GM23248 (cell line): ENCODE measurements at places on chromosomes 13 and 19. TPM values are rescaled to one million over a fixed set of nuclear protein-coding genes. Genes with fewer than 3 reads are reported as not detected.
A peak's percentile ranks its signal among the peaks of the same experiment; 100 is the strongest.

- H3K27me3 ChIP-seq, result no peaks in the 10 kb centered on the region
- no peak overlapping the region for H3K4me3 ChIP-seq
- peaks cover 17% of the 10 kb centered on the region for H3K4me1 ChIP-seq
- H3K36me3 ChIP-seq, result no peaks in the 10 kb centered on the region
- no peak for DNase-seq
Measured at GRCh38 chr13:40123962-40124632, 468.6 kb downstream of the COG6 start.

DNA sequence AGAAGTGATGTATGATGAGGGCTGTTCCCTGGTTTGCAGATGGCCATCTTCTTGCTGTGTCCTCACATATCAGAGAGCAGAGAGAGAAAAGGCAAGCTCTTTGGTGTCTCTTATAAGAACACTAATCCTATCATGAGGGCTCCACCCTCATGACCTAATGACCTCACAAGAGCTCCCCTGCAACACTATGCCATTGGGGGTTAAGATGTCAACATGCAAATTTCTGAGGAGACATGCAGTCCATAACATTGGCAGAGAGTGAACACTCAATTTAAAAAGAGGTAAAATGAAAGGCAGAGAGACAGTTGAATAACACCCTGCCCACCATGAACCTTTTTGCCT lies 10.9 kb downstream of the FAM187B start:
- H3K4me1 ChIP-seq, result no peaks in the 10 kb centered on the region
- no peak overlapping the region for H3K4me3 ChIP-seq
- H3K27me3 ChIP-seq, result no peaks in the 10 kb centered on the region
- H3K27ac ChIP-seq, result no peak overlapping the region

GRCh38 chr13:66349966-66350365 lies 880.2 kb downstream of the PCDH9 start:
- H3K4me3 ChIP-seq, result no peak overlapping the region
- no peak for DNase-seq
- no peaks in the 10 kb centered on the region for H3K4me1 ChIP-seq
- H3K36me3 ChIP-seq, result no peaks in the 10 kb centered on the region
- no peaks in the 10 kb centered on the region for H3K27me3 ChIP-seq
- no peak overlapping the region for H3K27ac ChIP-seq

- no peak overlapping the region for H3K27ac ChIP-seq
- H3K36me3 ChIP-seq, result no peaks in the 10 kb centered on the region
- no peak for DNase-seq
Measured at GRCh38 chr19:39106194-39106593, 19.4 kb upstream of the PAK4 start.

DNA sequence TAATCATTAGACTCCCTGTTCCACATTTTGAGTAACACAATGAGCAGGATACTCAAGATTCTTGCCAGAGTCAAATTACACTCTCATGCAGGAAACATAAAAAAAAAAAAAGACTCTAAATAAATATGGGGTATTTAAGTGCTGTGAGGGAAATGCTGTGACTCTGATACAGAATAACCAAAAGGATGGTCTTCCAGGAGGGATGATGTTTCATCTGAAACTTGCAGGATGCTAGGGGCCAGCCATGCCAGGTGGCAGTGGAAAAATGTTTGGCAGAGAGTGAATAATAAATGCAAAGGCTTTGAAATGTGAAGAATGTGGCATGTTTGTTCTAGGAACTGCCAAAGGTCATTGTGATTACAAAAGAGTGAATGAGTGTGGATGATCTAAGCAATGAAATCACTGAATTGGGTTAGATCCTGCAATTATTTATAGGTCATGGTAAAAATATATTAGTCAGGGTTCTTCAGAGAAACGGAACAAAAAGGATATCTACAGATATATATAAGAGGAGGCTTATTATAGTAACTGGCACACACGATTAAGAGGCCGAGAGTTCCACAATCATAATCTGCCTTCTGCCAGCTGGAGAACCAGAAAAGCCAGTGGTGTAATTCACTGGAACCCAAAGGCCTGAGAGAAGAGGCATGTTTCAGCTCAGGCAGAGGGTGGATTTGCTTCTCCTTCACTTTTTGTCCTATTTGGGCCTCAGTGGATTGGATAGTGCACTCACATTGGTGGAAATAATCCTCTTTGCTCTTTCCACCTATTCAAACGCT lies 1832.8 kb upstream of the MIR17HG start:
- no peaks in the 10 kb centered on the region for H3K36me3 ChIP-seq
- no peak overlapping the region for H3K4me3 ChIP-seq
- H3K4me1 ChIP-seq, result no peaks in the 10 kb centered on the region
- DNase-seq, result peak; percentile 19

GRCh38 chr13:28492569-28493367 lies 2.2 kb downstream of the FLT1 start:
- H3K27me3 ChIP-seq, result no peaks in the 10 kb centered on the region
- no peaks in the 10 kb centered on the region for H3K4me1 ChIP-seq
- H3K27ac ChIP-seq, result no peak overlapping the region
- H3K4me3 ChIP-seq, result peak overlapping the region; percentile 74; the same call in 1 of the 2 replicates
- H3K36me3 ChIP-seq, result no peaks in the 10 kb centered on the region
- DNase-seq, result no peak

GRCh38 chr13:61383111-61383510 lies 32.5 kb downstream of the PCDH20 start:
- no peak for DNase-seq
- H3K36me3 ChIP-seq, result no peaks in the 10 kb centered on the region
- no peak overlapping the region for H3K4me3 ChIP-seq
- H3K4me1 ChIP-seq, result no peaks in the 10 kb centered on the region
- H3K27me3 ChIP-seq, result no peaks in the 10 kb centered on the region

- DNase-seq, result peak; percentile 5
- no peaks in the 10 kb centered on the region for H3K27me3 ChIP-seq
- H3K4me3 ChIP-seq, result no peak overlapping the region
- peaks cover 16% of the 10 kb centered on the region for H3K4me1 ChIP-seq
- H3K36me3 ChIP-seq, result no peaks in the 10 kb centered on the region; the same call in 1 of the 2 replicates
- H3K27ac ChIP-seq, result no peak overlapping the region
Measured at GRCh38 chr13:28392428-28392827, 102.5 kb downstream of the FLT1 start.

- 0 out of 2 replicates have a peak, but pooled peaks cover 7% of the 10 kb centered on the region for H3K27me3 ChIP-seq
- no peaks in the 10 kb centered on the region for H3K36me3 ChIP-seq
- H3K4me3 ChIP-seq, result no peak overlapping the region
- DNase-seq, result no peak
Measured at GRCh38 chr13:106424805-106425204, 110.7 kb downstream of the EFNB2 start.

- H3K27ac ChIP-seq, result no peak overlapping the region
- no peak overlapping the region for H3K4me3 ChIP-seq
- H3K4me1 ChIP-seq, result peaks cover 38% of the 10 kb centered on the region
- peak; percentile 42 for DNase-seq
- no peaks in the 10 kb centered on the region for H3K27me3 ChIP-seq
- no peaks in the 10 kb centered on the region for H3K36me3 ChIP-seq
Measured at GRCh38 chr13:30111810-30112209, 195.5 kb downstream of the KATNAL1 start.

DNA sequence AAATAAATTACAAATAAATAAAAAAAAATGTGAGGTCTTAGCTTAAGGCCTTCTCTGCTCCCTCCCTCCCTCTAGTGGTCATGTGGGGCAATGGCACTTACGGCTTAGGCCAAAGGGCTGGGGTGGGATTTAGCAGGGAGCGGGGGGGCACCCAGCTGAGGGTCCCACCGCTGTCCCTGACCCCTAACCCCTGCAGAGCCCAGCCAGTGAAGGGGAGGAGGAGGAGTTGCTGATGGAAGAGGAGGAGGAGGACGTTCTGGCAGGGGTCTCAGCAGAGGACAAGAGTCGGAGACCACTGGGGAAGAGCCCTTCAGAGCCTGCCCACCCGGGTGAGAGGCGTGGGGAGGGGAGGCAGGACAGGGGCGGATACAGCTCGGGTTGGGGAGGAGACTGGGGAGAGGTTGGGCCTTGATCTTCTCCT lies 9.3 kb downstream of the MPND start:
- no peaks in the 10 kb centered on the region for H3K27me3 ChIP-seq
- H3K36me3 ChIP-seq, result no peaks in the 10 kb centered on the region
- H3K4me1 ChIP-seq, result no peaks in the 10 kb centered on the region
- no peak overlapping the region for H3K4me3 ChIP-seq

DNA sequence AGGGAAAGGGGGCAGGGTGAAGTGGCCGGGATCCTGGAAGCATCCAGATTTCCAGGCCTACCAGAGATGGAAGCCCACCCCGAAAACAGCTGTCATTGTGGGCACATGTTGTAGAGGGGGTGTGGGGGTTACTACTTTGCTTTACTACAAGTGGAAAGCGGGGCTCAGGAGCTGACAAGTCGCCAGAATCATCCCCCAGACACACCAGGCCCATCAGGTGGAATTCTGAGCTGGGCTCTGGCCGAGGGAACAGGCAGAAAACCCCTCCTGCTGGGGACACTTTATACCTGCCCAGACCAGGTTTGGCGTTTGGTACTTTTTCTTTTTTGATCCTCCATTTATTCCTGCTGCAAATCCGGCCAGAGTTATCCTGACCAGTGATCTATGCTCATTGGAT lies 3.8 kb downstream of the CDX2 start:
- DNase-seq, result no peak
- H3K4me1 ChIP-seq, result peaks cover 8% of the 10 kb centered on the region; the same call in 1 of the 2 replicates
- no peak overlapping the region for H3K4me3 ChIP-seq
- peaks cover 95% of the 10 kb centered on the region for H3K27me3 ChIP-seq

GRCh38 chr13:69292789-69293425 lies 814.7 kb upstream of the ATXN8OS start:
- no peaks in the 10 kb centered on the region for H3K27me3 ChIP-seq
- no peak overlapping the region for H3K27ac ChIP-seq
- no peak for DNase-seq
- no peaks in the 10 kb centered on the region for H3K36me3 ChIP-seq
- no peaks in the 10 kb centered on the region for H3K4me1 ChIP-seq
- no peak overlapping the region for H3K4me3 ChIP-seq

GRCh38 chr13:42146359-42146758 lies 97.9 kb downstream of the DGKH start:
- H3K4me1 ChIP-seq, result no peaks in the 10 kb centered on the region
- H3K27ac ChIP-seq, result no peak overlapping the region
- no peaks in the 10 kb centered on the region for H3K27me3 ChIP-seq
- no peak for DNase-seq

GRCh38 chr13:19888799-19889198 lies 25.4 kb upstream of the ZMYM5 start:
- peak; percentile 40 for DNase-seq
- no peak overlapping the region for H3K27ac ChIP-seq
- no peak overlapping the region for H3K4me3 ChIP-seq
- H3K4me1 ChIP-seq, result no peaks in the 10 kb centered on the region

DNA sequence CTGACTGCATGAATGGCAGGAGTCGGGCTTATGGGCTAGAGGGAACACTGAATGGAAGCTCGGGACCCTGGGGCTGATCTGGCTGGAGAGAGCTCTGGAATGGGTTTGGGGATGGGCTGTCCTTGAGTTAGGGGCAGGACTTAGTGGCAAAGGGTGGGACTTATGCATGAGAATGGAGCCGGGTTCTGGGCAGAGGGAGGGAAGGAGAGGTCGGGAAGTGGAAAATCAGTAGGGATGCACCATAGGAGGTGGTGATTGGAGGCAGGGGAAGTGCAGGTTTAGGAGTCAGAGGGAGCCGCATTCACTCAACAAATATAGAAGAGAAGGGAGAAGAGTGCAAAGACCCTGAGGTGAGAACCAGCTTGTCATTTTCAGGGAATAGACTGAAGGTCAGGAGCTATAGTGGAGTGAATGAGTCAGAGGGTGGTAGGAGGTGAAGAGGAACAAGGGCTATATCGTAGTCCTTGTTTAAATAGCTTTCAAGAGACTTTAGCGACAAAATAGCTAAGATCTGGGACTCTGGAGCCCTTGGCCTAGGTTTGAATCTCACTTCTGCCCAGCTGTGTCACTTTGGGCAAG lies 748 bp downstream of the RAB4B start:
- peak; percentile 71 for DNase-seq
- H3K4me1 ChIP-seq, result peaks cover 6% of the 10 kb centered on the region; the same call in 1 of the 2 replicates
- peak overlapping the region; percentile 87 for H3K4me3 ChIP-seq
- no peaks in the 10 kb centered on the region for H3K36me3 ChIP-seq
- H3K27me3 ChIP-seq, result no peaks in the 10 kb centered on the region
- H3K27ac ChIP-seq, result peak overlapping the region; percentile 92

- 0 out of 2 replicates have a peak overlapping the region, but pooled peaks have one; percentile 11 for H3K4me3 ChIP-seq
- DNase-seq, result peak; percentile 93
- no peaks in the 10 kb centered on the region for H3K27me3 ChIP-seq
Measured at GRCh38 chr13:101449790-101450748, 2.4 kb upstream of the ITGBL1 start.

- no peak overlapping the region for H3K4me3 ChIP-seq
- H3K27ac ChIP-seq, result no peak overlapping the region
- peak; percentile 60 for DNase-seq
- H3K4me1 ChIP-seq, result no peaks in the 10 kb centered on the region
Measured at GRCh38 chr19:39671739-39672363, 16.1 kb downstream of the LGALS16 start.

GRCh38 chr13:100290165-100290801 lies 201.4 kb downstream of the PCCA start:
- H3K4me1 ChIP-seq, result 0 out of 2 replicates have a peak, but pooled peaks cover 5% of the 10 kb centered on the region
- DNase-seq, result no peak
- H3K27me3 ChIP-seq, result no peaks in the 10 kb centered on the region
- H3K4me3 ChIP-seq, result no peak overlapping the region

DNA sequence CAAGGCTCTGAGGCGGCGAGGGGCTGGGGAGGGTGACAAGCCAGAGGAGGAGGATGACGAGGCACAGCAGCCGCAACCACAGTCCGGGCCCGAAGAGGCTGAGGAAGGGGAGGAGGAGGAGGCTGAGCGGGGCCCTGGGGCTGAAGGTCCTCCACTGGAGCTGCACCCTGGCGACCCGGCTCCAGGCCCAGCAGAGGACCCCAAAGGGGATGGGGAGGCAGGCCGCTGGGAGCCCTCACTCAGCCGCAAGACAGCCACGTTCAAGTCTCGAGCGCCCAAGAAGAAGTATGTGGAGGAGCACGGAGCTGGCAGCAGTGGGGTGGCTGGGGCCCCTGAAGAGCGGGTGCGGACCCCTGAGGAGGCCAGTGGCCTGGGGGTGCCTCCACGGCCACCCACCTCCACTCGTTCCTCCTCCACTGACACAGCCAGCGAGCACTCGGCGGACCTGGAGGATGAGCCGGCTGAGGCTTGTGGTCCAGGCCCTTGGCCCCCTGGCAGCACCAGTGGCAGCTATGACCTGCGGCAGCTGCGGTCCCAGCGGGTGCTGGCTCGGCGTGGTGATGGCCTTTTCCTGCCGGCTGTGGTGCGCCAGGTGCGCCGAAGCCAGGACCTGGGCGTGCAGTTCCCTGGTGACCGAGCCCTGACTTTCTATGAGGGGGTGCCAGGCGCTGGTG lies 2.9 kb downstream of the CIC start:
- H3K27ac ChIP-seq, result no peak overlapping the region; the same call in 1 of the 2 replicates
- no peaks in the 10 kb centered on the region for H3K36me3 ChIP-seq
- no peak overlapping the region for H3K4me3 ChIP-seq
- no peak for DNase-seq
- H3K27me3 ChIP-seq, result no peaks in the 10 kb centered on the region

MUC16 gene
- polyA plus RNA-seq, result not detected in 2 replicates

TEX101 gene
- polyA plus RNA-seq, result not detected in 2 replicates

CYP2A6 gene
- not detected in 2 replicates for polyA plus RNA-seq

PROZ gene
- polyA plus RNA-seq, result not detected in 2 replicates

SLC25A41 gene
- polyA plus RNA-seq, result not detected in 2 replicates

PLIN5 gene
- not detected in 2 replicates for polyA plus RNA-seq

ZNF112 gene
- polyA plus RNA-seq, result 4.2 and 5.6 TPM in 2 replicates

FXYD1 gene
- 1.2 and 1.9 TPM in 2 replicates for polyA plus RNA-seq
